ENCODE measurements at places on chromosomes 12 and 14. TPM values are rescaled to one million over a fixed set of nuclear protein-coding genes. Genes with fewer than 3 reads are reported as not detected.

Gene TAS2R9
- total RNA-seq, result not detected

Gene ITPR2
- total RNA-seq, result 113 TPM

Gene AQP2
- not detected for total RNA-seq

Gene OR6C2
- total RNA-seq, result not detected

Gene KRT8
- 0.94 TPM for total RNA-seq

Gene PRIMA1
- total RNA-seq, result not detected

Gene PUS7L
- 24.2 TPM for total RNA-seq

Gene MYO1H
- total RNA-seq, result not detected

Gene RNASE4
- 0.49 TPM for total RNA-seq

Gene TMEM30B
- total RNA-seq, result 0.20 TPM

Gene AMHR2
- total RNA-seq, result not detected

Gene HCAR3
- total RNA-seq, result not detected

Gene REP15
- 0.44 TPM for total RNA-seq

Gene TMBIM6
- 336 TPM for total RNA-seq

Measured in B cell (primary cell).